ENCODE measurements at places on chromosomes 2 and 18. TPM values are rescaled to one million over a fixed set of nuclear protein-coding genes. Genes with fewer than 3 reads are reported as not detected.

ARHGAP15 gene
- 16.3 TPM for total RNA-seq

SLC16A14 gene
- 0.74 TPM for total RNA-seq

HK2 gene
- total RNA-seq, result 110 TPM

TCF23 gene
- not detected for total RNA-seq

OTOF gene
- 0.18 TPM for total RNA-seq

LYG2 gene
- not detected for total RNA-seq

LYPD6B gene
- not detected for total RNA-seq

KYNU gene
- 1.1 TPM for total RNA-seq

GKN2 gene
- total RNA-seq, result not detected

COL6A3 gene
- 19.2 TPM for total RNA-seq

GRCh38 chr2:214376618-214377285 lies 34.1 kb upstream of the VWC2L start:
- no peak for DNase-seq

DNA sequence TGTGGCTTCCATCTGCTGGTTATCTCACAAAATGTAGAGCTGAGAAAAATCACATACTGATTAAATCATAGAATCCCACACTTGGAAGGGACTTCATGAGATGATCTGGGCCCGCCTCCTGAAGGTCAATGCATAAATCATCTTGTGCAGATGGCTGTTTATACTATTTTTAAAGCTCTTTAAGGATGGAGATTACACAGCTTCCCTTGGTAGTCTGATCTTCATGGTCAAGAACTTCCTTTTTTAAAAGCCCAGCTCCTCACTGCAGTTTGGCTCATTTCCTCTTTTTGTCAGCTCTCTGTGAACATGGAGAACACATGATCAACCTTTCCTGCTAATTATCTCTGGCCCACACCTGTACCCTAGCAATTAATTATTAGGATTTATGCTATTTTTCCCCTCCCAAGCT lies 25.9 kb downstream of the GCG start:
- no peak for DNase-seq

- DNase-seq, result no peak
These were observed 369.6 kb upstream of the NRXN1 start for GRCh38 chr2:51401546-51401945.

DNA sequence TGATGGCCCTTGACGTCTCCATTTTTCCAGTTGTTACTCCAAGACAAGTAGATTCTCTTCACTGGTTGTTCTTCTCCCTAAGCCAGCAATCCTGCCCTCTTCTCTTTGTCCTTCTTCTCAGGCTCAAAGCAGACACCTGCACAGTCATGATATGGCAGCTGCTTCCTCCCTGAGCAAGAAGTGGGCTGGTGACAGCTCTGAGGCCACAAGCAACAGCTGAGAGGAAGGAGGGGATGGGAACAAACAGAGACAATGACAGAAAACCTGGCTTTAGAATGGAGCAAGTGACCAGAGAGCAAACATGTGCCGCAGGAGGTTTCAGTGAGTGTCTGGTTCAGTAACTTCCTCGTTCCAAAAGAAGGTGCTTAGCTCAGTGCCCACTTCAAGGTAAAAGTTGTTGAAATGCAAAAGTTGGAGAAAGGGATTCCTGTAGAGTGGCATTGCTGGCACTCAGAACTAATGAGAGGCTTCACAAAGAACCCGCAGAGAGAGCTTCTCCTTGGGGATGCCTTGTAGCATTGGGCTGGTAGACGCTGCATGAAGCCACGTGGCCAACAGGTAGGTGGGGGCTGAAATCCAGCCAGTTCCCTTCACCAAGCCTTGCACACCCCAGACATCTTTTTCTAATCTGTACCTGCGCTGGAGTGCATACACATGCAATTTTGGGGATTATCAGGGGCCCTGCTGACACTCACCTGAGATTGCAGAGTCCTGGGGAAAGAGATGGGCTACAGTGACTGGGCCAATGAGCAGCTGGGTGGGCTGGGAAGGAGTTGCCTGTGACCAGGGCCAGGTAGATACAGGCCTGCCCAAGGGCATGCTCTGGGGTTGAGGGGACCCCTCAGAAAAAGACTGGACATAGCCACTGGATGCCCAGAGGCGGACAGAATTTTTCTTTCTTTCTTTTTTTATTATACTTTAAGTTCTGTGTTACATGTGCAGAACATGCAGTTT lies 153.3 kb upstream of the RAB12 start:
- DNase-seq, result no peak

DNA sequence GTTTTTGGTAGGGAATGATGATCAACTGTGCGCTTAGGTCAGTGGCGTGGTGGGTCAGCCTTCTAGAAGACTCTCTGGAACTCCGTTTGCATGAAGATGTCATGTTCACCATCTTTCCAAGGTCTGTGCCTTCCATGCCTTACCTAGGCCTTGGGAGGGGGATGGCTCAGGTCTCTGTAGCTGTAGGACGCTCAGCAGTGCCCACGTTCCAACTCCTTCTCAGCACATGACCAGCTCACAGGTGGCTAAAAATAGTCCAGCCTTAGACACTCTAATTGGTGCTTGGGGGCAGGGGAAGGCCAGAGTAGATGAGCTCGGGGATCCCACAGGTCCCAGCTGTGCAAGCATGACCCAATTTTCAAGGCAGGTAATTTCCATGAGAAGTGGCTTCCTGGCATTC lies 42.3 kb upstream of the TEX51 start:
- no peak for DNase-seq

- no peak for DNase-seq
These were observed 122.3 kb downstream of the HNMT start for GRCh38 chr2:138086576-138086975.

- no peak for DNase-seq
These were observed 104.6 kb upstream of the COL3A1 start for GRCh38 chr2:188869550-188869949.

GRCh38 chr2:160921386-160921964 lies 238.8 kb upstream of the TANK start:
- DNase-seq, result no peak

GRCh38 chr2:152176113-152176714 lies 651 bp upstream of the STAM2 start:
- no peak for DNase-seq

GRCh38 chr2:28137221-28137620 lies 246.7 kb downstream of the BABAM2 start:
- no peak for DNase-seq

GRCh38 chr2:218645126-218645525 lies 14.3 kb downstream of the ZNF142 start:
- DNase-seq, result no peak

Measured in activated T-cell treated with anti-CD3 and anti-CD28 coated beads, Interleukin-2, amount 50 U/mL, for 4 hours (primary cell).